ENCODE measurements at places on chromosomes 5 and 9.

DNA sequence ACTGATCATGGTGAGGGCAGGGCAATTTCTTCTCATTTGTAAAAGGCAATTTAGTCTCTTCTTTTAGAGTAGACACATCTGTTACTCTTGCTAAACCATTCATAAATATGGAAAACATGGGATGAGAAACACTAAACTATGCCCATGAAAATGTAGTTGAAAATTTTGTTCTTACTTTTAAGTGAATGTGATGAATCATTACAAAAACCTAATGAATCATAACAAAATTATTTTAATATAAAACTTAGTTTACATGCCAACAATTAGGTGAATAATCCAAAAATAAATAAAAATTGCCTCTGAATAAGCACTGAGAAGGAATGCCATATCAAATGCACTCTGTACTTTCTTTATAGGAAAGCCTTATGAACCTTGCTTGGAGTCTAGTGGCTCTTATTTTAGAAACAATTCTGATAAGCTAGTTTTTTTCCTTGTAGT, 297.7 kb upstream of the EFNA5 start:
- DNase-seq = no peak

- no peak for DNase-seq
These were observed 24.3 kb downstream of the LHX3 start for GRCh38 chr9:136180586-136180985.

DNA sequence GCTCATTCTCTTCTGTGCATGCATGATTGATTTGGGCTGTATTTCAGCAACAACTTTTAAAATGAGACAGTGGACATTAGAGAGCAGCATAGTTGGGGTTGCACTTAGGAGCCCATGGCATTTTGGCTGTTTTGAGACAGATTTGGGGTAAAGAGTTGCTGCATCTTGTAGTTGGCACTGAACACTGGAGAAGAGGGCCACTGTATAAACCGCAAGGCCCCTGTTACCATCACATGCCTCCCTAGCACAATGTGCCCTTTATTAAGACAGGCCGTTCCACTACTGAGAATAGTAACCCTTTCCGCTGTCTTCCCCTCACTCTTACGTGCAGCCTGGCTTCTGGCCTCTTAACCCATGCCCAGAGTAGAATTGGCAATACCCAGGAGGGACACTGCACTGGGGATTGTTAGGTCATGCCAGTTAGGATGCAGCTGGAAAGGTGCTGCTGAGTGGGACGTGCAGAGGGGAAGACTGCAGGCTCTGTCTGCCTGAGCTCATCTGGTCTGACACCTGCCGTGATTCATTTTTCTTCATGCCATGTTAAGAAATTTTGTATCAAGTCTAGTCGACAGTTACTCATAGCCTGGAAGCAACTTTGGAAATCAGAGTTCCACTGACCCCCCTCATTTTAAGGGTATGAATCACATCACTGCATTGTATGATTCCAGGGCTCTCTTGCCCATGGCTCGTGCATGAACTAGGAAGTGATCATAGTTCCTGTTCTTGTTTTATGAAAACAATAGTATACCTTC, 146.9 kb upstream of the DMRT1 start:
- DNase-seq = no peak

GRCh38 chr5:154923441-154924430, 14.3 kb downstream of the GEMIN5 start:
- DNase-seq = no peak

DNA sequence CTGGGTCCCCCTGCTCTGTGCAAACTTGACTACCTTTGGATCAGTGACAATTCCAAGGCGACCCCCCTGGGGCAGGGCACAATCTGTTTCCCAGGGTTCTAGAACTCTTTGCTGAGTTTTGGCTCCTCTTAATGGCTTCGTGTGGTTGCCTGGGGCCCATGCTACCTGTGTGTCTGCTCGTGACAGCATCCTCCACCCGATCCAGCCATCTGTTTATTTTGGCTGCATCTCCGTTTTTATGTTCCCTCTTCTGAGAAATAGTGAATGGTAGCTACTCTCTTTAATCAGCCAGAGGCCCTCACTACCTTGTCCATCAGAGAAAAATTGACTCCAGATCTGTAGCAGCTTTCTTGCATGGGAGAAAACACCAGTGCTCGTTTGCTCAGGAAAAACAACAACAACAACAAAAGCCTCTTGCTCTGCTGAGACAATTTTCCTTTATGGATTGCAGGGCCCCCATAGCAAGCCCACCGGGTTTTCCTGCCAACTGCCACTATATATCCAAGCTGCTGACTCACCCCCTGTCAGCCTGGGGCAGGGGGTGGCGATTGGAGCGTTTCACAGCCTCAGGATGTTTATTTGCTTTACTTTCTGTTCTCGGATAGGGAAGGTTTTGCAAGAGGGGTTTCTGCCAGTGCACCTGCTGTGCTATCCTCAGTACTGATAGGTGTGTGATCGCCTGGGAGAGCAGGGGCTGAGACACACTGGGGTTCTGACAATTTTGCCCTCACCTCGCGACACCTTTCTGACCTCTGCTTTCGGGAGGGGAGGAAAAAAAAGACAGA, 607.8 kb downstream of the BNC2 start:
- DNase-seq = peak; percentile 9

- no peak for DNase-seq
These were observed 2.2 kb downstream of the LCN10 start for GRCh38 chr9:136740491-136740890.

DNA sequence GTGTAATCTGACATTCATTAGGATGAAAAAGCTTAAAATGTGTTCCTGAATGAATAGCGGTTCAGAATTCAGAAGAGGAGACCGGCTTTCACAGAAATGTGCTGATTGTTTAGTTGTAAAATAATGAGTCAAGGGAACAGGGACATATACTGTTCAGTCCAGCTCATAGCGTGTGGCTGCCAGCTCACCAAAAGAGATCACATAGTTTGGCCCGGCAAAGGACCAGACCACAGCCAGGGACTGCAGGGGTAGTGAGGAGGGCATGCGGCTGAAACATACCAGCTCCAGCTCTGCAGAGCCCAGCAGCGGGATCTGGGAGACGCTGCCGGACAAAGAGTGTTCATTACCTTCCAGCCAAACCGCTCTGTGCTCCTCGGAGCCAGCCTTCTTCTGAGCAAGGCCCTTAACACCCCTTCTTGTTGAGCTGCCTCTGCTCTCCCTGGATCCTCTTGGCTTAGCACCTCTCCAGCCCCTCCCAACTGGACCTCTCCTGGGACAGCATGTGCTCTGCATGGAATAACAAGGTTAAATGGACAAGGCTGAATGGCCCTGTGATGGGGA, 116.8 kb upstream of the CNTLN start:
- peak; percentile 58 for DNase-seq

DNA sequence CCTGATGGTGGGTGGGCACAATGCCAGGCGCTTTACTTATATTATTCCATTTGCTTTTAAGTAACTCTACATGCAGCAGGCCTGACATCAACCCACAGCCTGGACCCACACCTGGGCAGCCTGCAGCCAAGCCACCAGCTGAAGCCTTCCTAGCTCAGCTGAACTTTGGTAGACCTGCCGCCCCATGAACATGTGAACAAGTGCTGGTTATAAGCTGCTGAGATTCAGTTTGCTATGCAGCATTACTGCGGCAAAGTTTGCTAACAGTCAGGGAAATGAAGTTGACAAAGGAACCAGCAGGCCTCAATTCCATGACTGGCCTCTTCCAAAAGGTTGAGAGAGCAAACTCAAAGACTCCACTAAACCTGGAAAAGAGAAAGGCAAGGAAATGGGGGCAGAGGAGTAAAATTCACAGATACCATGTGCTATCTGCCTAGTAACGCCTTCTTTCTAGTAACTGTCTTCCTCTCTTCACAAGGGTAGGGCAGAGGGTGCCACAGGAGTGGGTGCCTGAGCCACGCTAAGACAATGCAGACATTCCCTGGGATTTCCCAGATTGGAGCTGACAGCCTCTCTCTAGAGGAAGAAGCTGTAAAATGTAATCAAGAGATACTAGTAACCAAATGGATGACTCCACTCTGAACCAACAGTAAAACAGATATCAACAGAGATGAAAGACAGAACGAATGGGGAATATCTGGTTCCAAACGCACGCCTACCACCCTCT, 2.9 kb downstream of the BOD1 start:
- no peak for DNase-seq

- no peak for DNase-seq
These were observed 68.8 kb upstream of the FCN2 start for GRCh38 chr9:134811673-134812342.

DNA sequence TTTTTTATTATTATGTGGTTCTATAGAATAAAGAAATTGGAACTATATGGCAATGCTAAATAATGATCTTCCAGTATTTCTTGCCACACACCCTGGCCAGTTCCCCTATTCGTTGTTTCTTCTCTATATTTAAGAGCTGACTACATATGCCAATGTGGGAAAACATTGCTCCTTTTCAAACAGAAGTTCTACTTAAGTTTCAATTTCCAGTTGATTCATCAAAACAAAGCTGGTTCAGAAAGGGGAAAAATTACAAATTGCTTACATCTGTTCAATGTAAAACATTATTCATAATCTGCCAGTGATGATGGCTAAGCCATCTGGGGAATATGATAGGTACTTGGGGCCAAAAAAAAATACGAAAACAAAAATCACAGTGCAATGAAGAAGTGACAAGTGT, 76.9 kb downstream of the ST8SIA4 start:
- no peak for DNase-seq

- no peak for DNase-seq
These were observed 3.8 kb upstream of the FAM120A start for GRCh38 chr9:93447655-93448054.

- no peak for DNase-seq
These were observed 32.3 kb downstream of the NTRK2 start for GRCh38 chr9:84701801-84702200.

- no peak for DNase-seq
These were observed 1689.2 kb upstream of the WWC1 start for GRCh38 chr5:166602271-166602670.

- peak; percentile 73 for DNase-seq
These were observed at the start of gene GCNT1 for GRCh38 chr9:76458903-76459693. Gene GCNT1, plus strand, starts transcription at chr9:76459182. Its CDS starts 43,200 bp downstream, at chr9:76502382.

DNA sequence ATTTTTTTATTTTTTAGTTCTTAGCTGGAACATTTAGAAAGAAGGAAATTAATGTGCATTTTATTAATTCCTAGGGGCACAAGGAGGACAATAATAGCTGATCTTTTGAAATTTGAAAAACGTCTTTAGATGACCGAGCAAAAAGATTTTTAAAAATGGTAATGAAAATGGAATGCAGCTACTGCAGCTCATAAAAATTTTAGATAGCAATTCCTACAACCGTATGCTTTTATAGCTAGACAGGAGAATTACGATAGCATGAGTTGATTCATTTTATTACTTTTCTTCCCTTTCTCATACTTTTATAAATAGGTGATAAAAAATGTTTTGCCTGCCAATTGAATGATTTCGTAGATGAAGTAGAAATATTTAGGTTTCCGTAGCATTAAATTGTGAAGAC, 13.7 kb upstream of the RUFY1 start:
- no peak for DNase-seq

DNA sequence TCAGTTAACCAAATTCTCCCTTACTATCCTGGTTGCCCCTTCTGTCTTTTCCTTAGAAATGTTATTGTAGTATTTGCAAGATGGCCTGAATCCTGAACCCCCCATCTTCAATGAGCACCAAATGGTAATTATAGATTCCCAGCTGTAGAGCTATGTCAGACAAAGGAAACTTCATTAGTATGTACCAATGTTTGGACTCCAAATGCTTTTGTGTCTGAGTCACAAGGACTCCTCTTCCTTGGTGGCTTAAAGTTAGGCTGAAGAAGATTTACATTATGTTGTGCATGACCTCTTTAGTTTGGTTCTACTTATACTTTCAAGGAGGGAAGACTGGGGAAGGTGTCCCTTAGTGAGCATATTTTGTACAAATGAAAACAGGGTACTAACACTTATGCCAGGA, 105.9 kb upstream of the CDKN2B start:
- no peak for DNase-seq

DNA sequence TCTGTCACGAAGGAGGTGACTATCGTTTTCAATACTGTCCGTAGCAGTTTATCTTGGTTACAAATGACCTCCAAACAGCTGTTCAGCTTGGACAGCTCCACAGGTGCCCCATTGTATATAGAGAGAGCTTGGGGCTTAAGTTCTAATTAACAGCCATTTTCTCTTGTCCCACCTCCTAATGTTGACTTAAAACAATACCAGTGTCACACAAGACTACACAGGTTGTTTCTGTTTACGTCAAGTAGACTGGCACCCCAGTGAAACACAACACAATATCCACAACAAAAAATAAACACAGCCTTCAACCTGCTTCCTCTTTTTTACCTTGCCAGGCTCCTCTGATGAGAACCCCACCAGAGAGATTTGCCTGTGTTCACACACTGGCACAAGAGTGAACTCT, 39.8 kb upstream of the TLE1 start:
- DNase-seq = no peak

DNA sequence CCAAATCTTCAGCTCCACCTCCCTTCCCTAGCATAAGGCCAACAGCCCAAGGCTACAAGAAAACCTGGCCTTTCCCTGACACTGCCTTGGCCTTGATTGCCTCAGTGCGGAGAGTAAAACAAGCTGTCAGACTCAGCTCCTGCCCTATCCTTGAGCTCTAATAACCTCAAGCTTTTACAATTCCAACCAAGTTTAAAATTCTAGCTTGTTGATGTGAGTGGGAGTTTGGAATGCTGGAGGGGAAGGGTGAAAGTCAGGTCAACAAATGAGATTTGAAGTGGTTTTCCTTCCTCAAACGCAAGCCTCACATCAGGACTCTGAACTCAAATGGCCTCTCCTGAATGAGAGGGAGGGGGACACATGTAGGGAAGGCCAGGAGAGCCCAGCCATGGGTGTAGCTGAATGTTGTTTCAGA, 197.0 kb upstream of the VLDLR start:
- no peak for DNase-seq

DNA sequence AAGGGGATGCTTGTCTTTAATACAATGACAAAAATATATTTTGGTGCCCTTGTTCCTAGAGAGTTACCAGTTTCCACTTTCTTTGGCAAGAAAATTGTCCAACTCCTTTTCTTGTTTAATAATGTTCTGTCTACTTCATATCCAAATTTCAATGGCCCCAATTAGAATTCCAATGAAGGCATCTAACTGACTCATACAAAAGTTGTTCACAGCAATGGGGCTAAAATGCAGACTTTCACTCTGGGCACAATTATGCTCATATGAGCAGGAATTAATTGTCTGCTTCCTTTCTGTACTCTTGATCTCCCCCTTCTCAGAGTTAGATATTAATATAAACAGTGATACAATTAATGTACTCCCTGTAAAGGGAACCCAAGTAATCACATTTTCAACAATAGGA, 42.1 kb upstream of the ZNF622 start:
- no peak for DNase-seq

- no peak for DNase-seq
These were observed 111.9 kb upstream of the FST start for GRCh38 chr5:53368516-53368915.

DNA sequence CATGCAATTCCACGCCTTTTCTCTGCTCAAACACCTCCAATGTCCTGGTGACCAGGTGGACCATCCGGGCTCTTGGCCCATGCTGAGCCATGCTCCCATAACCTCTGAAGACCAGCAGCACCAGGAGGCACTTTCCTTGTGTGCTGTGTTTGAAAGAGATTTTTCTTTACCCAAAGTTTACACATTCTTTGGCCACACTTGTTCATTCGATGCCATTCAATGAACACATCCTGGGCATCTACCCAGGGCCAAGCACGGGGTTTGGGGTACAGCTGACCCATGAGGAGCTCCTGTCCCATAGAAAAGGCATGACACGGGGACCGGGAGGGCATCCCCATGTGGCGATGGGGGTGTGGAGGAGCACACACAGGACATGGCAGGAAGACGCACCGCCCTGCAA, 77.1 kb upstream of the IRX1 start:
- no peak for DNase-seq

Data from T1000 (cell line).